ENCODE measurements at places on chromosomes 2 and 18. TPM values are rescaled to one million over a fixed set of nuclear protein-coding genes. Genes with fewer than 3 reads are reported as not detected.

GRCh38 chr2:39778233-39778632, 825 bp downstream of the THUMPD2 start:
- DNase-seq = no peak

DNA sequence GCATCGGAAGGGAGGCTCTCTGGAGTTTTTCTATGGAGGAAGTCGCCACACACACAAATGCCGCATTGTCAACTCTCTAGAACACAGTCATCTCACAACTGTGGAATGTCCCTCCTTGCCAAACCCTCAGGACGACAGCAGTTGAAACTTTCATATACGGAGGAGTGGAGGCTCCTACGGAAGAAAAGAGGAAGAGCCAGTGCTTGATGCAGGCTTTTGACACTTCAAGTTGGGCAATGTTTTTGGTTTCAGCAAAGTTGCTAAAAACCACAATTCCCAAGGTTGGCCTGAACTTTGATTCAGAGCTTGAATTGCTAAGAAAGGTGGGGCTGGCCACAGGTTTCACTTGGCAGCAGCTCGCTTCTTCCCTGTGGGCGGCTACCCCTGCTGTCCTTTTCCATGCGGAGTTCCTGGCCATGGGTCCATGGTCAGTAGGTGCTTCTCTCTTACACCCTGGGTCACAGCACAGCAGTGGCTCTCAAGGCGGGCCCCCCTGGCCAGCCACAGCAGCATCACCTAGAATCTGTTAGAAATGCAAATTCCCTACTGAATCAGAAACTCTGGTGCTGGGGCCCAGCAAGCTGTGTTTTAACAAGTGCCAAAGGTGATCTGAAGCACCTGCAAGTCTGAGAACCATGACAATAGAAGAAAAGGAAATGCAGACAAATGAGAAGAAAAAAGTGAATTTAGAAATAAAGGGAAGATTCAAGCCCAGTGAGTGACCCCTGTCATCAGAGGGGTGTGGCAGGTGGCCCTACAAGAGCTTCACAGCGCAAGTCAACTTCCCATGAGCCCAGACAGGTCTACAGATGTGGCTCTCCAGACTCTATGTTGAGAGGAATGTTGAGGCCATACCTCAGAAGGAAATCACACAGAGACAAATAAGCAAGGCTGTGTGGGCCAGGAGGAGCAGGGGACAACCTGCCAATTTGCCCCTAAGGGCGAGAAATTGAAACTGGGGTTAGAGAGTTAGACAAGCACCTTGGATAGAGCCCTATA, 856.4 kb downstream of the RNF144A start:
- peak; percentile 46 for DNase-seq

EPHA4 gene
- 110 TPM for total RNA-seq

DNA sequence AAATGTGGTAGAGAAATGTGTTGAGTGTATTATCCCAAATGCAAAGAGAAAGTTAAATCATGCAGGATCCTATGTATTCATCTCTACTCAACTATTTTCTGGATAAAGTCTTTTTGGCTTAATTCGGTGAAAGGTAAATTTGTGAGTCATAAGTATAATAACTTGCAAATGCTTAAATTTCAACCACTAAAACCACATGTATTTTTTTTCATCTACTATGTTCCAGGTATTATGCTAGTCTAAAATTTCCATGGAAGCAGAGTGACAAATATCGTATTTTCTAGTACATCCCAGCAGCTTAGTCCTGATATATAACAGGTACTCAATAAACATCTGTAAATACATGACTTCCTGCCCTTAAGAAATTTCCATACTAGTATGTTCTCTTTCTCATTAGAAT, 6.2 kb downstream of the ALS2 start:
- DNase-seq = no peak

SAG gene
- not detected for total RNA-seq

- DNase-seq = no peak
Measured at GRCh38 chr2:214601852-214602633, 191.2 kb downstream of the VWC2L start.

CD226 gene
- total RNA-seq = 0.23 TPM
